Activated T-helper 1 cell treated with anti-CD3 and anti-CD28 coated beads, Interleukin-12 subunit alpha, Interleukin-12 subunit beta, Interleukin-2, Interleukin-4 antibody, amounts not matched to agents 30 ng/mL and 10 ng/mL and 1 ng/mL, durations not matched to agents 14 hours and 24 hours and 36 hours (primary cell): ENCODE measurements at places on chromosomes 7 and 10.

DNA sequence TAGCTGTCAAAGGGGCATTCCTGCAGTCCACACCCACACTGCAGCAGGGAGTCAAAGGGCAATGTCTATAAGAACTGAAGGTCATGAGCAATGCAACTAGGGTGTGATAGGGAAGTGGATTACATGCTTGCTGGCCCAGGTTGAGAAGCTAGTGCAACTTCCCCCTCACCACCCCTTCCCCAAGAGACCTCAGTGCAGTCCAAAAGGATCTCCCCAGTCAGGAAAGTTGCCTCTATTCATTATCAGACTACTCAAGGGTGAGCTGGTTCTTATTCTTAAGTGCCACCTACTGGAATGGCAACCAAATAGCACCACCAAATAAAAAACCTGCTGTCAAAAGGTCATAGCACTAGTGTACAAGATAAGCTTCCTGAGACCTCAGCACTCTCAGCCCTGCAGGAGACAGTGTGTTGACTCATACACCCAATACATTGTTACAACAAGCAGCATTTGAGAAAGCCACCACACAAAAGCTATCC, 28.2 kb downstream of the MTERF1 start:
- no peak overlapping the region for H3K27ac ChIP-seq
- DNase-seq, result no peak
- no peaks in the 10 kb centered on the region for H3K4me1 ChIP-seq
- H3K36me3 ChIP-seq, result no peaks in the 10 kb centered on the region
- H3K4me3 ChIP-seq, result no peak overlapping the region

DNA sequence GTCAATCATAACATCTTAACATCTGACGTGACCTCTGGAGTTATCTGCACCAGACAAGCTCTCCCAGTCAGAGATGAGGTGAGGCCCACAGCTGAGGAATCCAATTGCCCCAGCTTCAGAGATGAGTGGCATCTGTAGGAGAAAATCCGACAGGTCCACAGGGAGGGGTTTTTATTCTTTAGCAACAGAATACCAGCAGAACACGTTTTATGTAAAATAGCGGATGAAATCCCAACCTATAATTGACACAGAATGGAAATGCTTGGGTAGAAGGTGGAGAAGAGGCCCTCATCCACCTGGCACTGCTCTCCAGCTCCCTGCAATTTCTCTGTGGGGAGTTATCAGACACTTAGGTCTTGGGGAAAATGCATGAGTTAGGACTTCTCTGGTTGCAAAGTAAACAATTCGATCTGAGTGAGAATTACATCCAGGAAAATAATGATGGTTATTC, 144.2 kb upstream of the NRP1 start:
- H3K4me1 ChIP-seq, result no peaks in the 10 kb centered on the region
- peaks cover 3% of the 10 kb centered on the region for H3K27me3 ChIP-seq
- DNase-seq, result no peak
- H3K36me3 ChIP-seq, result no peaks in the 10 kb centered on the region
- no peak overlapping the region for H3K27ac ChIP-seq

DNA sequence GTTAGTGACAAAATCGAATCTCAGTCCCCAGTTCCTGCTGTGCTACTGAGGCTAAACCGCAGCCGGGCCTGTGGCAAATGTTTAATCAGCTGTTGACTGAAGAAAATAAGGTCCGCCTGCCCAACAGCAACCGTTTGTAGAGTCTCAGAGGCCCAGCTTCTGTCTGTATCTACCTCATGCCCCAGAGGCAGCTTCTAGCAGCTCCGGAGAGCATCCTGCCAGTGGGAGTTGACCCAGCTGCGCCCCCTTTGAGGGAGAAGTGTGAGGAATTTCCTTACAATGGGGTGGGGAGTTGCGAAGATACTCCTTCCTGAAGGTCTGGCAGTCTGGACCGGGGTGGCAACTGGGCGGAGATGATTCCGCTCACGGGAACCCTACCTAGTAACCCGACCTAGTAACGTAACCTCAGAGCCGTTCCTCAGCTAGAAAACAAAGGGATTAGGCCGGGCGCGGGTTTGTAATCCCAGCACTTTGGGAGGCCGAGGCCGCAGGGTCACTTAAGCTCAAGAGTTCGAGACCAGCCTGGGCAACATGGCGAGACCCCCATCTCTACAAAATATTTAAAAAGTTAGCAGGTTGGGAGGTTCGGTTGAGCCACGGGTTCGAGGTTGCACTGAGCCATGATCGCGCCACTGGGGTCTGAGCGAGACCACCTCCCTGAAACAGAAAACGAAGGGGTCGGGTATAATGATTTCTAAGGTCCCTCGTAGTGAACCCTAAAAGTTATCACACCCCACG, 846 bp upstream of the ZNF775 start:
- H3K36me3 ChIP-seq, result peaks cover 11% of the 10 kb centered on the region
- peak overlapping the region; percentile 83 for H3K27ac ChIP-seq
- DNase-seq, result no peak
- no peaks in the 10 kb centered on the region for H3K27me3 ChIP-seq
- peak overlapping the region; percentile 84 for H3K4me3 ChIP-seq

DNA sequence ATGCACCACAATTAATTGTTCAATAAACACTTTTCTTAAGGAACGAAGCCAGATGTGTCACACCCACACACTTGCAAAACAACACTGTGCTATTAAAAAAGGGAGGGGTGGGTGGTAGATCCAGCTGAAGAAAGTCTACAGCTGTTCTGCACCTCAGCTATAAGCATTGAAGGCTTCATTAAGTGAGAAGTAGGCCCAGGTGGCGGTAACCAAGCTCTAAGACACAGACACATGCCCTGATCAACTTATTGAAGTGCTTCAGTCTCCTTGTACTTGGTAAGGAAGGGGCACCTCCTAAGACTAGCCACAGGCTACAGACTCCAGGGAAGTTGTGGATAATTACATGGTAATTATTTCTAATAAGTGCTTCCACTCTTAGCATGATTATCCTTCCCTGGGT, 4.5 kb upstream of the CPVL start:
- DNase-seq, result no peak
- peaks cover 22% of the 10 kb centered on the region for H3K27me3 ChIP-seq
- H3K4me3 ChIP-seq, result no peak overlapping the region
- no peaks in the 10 kb centered on the region for H3K4me1 ChIP-seq

DNA sequence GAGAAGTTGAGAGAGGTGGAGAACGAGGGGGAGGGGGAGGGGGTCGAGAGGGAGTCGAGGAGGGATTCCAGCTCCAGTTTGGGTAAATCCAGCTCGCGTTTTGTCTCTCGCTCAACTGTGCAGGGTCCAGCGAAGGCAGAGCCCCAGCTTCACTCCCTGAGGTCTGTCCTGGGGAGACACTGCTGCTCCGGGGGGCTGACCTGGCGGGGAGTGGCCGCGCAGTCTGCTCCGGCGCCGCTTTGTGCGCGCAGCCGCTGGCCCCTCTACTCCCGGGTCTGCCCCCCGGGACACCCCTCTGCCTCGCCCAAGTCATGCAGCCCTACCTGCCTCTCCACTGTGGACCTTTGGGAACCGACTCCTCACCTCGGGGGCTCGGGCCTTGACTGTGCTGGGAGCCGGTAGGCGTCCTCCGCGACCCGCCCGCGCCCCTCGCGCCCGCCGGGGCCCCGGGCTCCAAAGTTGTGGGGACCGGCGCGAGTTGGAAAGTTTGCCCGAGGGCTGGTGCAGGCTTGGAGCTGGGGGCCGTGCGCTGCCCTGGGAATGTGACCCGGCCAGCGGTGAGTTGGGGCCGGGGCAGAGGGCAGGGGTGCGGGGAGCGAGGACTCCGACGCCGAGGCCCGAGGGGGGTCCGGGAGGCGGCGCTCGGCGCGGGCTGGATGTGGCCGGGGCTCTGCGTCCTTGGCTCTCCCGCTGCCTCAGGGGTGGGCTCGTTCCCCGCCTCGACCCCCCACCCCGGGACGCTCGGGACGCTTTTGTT, at the start of gene TET1:
TSS of gene TET1 (plus strand) at position 152 of the 757 bp plus-strand sequence. CDS start 12,002 bp downstream, outside the sequence.
- H3K4me1 ChIP-seq, result peaks cover 28% of the 10 kb centered on the region
- peaks cover 4% of the 10 kb centered on the region for H3K36me3 ChIP-seq
- peaks cover 46% of the 10 kb centered on the region for H3K27me3 ChIP-seq
- H3K27ac ChIP-seq, result no peak within 1 kb of the TSS

DNA sequence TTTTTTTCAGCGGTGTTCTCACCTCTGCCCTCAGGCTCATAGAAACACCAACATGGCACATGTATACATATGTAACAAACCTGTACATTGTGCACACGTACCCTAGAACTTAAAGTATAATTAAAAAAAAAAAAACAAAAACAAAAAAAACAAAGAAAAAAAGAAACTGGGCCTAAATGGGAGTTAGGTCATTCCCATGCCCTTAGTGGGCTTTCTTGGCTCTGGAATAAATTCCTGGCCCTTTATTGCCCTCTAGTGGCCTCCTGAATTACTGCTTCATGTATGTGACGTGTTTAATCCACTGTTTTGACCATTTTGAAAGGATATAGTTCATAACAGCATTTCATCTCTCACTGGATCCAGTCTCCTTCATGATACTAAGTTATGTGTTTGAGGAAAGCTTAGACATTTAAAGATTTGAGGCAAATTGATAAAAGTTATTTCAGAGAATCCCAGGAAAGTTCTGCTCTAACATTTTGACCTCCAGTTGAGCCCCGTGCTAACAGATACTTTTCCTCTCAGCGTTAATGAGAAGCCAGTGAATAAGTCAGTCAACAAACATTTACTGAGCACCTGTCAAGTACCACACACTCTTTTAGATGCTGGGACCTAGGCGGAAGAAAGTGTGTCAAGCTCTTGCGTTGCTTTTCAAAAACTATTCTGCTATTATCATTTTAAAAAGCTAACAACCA, 54.7 kb upstream of the SYPL1 start:
- DNase-seq, result no peak
- no peaks in the 10 kb centered on the region for H3K36me3 ChIP-seq
- no peaks in the 10 kb centered on the region for H3K4me1 ChIP-seq
- H3K27ac ChIP-seq, result no peak overlapping the region
- no peak overlapping the region for H3K4me3 ChIP-seq

- DNase-seq, result no peak
- H3K4me3 ChIP-seq, result no peak overlapping the region
- no peaks in the 10 kb centered on the region for H3K27me3 ChIP-seq
- H3K27ac ChIP-seq, result no peak overlapping the region
- peaks cover 6% of the 10 kb centered on the region for H3K4me1 ChIP-seq
Measured at GRCh38 chr10:63699785-63700613, 178.8 kb downstream of the REEP3 start.

DNA sequence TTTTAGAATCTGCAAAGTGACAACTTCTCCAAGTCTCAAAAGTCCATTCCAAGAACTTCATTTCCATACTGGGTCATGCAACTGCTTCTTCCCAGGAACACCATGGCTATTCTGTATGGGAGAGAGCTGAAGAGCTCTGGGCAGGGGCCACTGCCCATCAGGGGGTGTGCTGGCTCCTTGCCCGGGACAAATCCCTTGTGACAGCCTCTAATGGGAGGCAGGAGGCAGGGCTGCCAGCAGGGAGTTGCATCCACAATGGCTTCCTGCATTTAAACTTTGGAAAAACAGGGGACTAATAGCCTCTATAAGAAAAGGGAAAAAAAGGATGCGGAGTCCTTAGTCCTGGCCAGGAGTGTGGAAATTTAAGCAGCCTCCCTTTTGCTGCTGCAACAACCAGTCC, 18.4 kb upstream of the FRMD4A start:
- H3K4me1 ChIP-seq, result no peaks in the 10 kb centered on the region
- H3K27ac ChIP-seq, result no peak overlapping the region
- H3K36me3 ChIP-seq, result no peaks in the 10 kb centered on the region
- DNase-seq, result no peak
- peaks cover 3% of the 10 kb centered on the region for H3K27me3 ChIP-seq
- no peak overlapping the region for H3K4me3 ChIP-seq

- no peaks in the 10 kb centered on the region for H3K36me3 ChIP-seq
- H3K27me3 ChIP-seq, result no peaks in the 10 kb centered on the region
- no peak overlapping the region for H3K4me3 ChIP-seq
- no peak for DNase-seq
- H3K27ac ChIP-seq, result no peak overlapping the region
- H3K4me1 ChIP-seq, result no peaks in the 10 kb centered on the region
Measured at GRCh38 chr7:120395526-120396019, 122.6 kb downstream of the KCND2 start.

- H3K4me3 ChIP-seq, result no peak overlapping the region
- H3K4me1 ChIP-seq, result peaks cover 10% of the 10 kb centered on the region
Measured at GRCh38 chr7:155579565-155579964, 33.2 kb upstream of the CNPY1 start.

DNA sequence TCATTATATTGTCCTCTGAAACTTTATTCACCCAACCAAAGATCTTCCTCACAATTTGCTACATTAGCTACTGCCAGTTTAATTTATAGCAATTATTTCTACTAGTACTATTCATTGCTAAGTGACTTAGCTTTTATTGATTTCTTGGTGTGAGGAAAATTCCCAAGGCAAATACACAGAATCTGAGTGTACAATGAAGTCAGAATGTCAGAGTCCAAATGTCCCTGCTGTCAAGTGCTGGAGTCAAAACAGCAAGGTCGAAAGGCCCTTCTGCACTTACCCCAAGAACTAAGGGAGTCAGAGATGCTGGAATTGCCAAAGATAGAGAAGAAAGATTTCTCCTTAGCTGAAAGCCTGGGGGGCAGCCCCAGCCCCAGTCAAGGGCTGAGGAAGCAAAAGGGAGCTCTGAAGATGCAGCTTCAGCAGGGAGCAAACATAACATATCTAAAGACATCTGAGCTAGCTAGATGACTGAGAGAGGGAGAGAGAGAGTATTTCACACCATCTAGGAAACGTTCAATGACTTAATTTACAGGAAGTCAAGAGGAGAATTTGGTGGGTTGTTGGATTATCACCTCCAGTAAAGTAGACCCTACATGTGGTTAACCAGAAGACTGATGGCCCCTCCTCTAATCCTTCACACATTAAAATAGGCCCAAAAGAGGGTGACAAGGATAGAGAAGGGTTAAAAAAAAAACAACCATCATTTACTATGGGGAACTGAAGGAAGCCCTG, 36.6 kb upstream of the SAMD8 start:
- H3K36me3 ChIP-seq, result no peaks in the 10 kb centered on the region
- peaks cover 19% of the 10 kb centered on the region for H3K4me1 ChIP-seq
- H3K4me3 ChIP-seq, result no peak overlapping the region
- no peak for DNase-seq
- no peaks in the 10 kb centered on the region for H3K27me3 ChIP-seq

DNA sequence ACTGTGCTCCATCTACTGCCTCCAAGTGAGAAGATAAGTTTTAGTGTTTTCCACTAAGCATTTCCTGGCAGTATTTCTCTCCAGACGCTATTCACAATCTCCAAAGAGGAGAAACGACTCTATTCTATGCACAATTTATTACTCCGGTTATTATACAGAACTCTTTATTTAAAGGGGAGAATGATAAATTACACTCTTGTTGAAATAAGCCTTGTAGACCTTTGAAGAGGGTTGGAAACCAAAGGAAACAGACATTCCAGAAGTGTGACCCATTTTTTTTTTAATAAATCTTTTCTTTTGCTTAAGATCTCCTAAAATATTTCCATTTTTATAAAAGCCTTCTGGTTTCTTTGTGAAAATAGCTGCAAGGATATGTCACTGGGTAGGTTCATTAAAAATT, 76.1 kb upstream of the HDAC9 start:
- no peaks in the 10 kb centered on the region for H3K36me3 ChIP-seq
- no peaks in the 10 kb centered on the region for H3K27me3 ChIP-seq
- no peak overlapping the region for H3K27ac ChIP-seq
- no peak overlapping the region for H3K4me3 ChIP-seq
